ENCODE measurements at places on chromosomes 16 and 17.

GRCh38 chr16:25608002-25608401, 83.8 kb upstream of the HS3ST4 start:
- DNase-seq, result no peak

DNA sequence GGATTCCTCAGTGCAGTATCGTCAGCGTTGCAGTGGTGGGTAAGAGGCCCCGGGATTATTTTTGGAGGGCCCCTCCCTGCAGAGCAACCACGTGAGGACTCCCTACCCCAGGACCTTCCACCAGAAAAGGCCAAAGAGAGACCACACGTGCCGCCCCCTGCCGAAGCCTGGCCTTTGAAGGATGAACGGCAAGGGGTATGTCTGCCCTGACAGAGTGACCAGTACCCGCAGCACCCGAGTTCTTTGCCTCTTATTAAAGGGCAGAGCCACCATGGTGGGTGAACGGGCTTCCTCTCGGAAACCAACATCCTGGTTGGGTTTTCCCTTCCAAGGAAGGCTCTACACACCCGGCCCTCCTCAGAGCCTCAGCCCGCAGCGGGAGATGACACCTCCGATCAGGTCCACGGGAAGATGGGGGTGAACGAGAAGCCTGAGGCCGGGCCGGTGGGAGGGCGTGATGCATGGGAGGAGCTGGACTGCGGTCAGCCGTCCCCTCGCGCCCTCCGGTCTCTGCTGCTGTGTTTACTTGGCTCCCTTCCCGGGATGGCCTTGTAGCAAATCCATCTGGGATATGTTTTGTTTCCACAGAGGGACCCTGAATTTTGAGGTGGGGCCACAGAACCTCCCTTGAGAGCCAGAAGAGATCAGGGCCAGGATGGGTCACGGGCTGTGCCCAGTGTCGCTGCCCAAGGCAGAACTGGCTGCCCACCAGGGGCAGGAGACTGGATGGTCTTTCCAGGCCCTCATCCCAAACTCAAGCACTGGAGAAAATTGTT, 49.1 kb downstream of the TBC1D16 start:
- no peak for DNase-seq

DNA sequence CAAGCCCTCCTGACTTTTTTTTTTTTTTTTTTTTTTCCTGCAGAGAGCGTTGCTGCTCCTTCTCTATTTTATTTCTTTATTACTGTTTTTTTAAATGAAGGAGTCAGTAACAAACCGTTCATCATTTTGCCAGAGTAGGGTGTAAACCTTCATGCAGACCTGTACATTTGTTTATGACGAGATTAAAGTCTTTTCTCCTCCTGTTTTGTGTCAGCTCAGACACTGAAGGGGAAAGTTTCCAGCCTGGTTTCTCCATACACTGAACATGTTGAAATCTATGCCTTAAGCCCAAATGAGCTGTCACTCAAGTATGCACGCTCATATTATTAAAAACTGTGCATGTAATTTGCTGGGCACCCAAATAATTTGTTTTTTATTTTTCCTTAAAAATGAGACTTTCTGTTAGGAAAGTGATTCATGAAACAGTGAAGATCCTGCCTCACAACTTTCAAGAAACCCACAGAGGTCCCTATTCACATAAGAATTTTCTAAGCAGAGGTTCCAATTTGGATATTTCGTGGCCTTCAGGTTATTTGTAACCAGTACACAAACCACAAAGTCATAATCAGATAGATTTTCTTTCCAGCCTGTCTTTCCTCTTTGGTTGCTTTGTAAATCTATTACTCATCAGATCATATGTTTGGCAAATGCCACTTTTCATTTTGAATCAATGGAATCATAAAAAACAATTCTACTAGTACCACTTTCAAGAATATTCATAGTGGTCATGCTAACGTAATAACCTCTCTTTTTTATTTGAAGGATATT, 700.3 kb downstream of the MAF start:
- DNase-seq, result no peak

DNA sequence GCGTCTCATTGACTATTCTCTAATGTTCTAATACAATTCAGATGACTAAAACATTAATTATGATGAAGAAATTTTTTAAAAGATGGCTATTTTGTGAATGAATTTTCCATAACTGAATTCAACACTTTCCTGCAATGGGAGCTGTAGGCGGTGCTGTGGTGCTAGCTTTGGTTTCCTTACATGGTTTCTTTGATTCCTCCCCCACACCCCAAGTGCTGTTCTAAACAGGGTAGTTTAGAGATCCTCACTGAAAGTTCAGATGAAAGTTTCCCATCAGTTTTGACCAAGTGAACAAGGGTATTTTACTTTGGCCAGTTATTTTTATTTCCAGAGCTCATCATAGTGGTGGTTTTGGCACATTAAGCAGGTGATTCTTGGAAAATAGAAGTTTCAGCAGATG, 26.0 kb upstream of the MRC2 start:
- no peak for DNase-seq

GRCh38 chr16:79740252-79740651, 139.7 kb upstream of the MAF start:
- no peak for DNase-seq

GRCh38 chr16:27792486-27793248, 242.7 kb downstream of the KATNIP start:
- DNase-seq, result no peak

Data from activated T-helper 1 cell treated with Interleukin-2 at 50 U/mL for 16 hours (primary cell).